ENCODE measurements at places on chromosomes 11 and 22. TPM values are rescaled to one million over a fixed set of nuclear protein-coding genes. Genes with fewer than 3 reads are reported as not detected.

TSPAN32 gene
- total RNA-seq = not detected

PRR33 gene
- not detected for total RNA-seq

PHF21B gene
- not detected for total RNA-seq

DRICH1 gene
- not detected for total RNA-seq

MRGPRX3 gene
- not detected for total RNA-seq

CYTH4 gene
- 0.06 TPM for total RNA-seq
